Activated CD4-positive, alpha-beta T cell treated with anti-CD3 and anti-CD28 coated beads, Interleukin-10, Interleukin-2, amounts not matched to agents 100 ng/mL and 50 ng/mL, durations not matched to agents 16 hours and 8 hours (primary cell): ENCODE measurements at places on chromosomes 7 and 10.

DNA sequence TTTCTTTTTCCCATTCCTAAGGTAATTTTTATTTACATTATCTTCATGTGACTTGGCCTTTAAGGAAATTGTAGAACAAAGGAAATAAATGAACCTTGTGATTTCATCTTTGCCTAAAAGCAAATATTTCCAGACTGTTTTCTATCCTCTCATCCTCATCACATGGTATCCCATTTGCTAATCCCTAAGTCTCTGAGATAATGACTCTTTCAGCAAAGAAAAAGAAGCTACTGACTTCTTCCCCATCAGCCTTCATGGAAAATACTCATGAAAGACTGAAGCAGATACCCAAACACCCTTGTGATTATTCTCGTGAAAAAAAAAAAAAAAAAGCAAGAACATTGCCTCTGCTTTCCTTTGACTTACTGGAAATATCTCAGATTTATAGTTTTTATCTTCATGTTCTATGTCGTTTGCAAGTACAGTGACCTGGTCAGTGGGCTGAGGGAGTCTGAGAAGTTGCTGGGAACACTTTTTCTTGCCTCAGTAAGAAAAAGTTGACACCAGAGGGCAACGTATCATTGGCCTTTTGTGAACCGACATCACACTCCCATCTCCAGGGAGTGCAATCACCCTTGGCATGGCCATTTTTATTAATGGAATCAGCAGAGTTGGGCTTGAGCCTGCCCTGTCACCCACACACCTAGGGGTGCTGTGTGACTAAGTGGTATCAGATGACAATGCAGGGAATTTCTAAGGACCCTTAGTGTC, 246.0 kb upstream of the KMT2E start:
- no peak for DNase-seq

DNA sequence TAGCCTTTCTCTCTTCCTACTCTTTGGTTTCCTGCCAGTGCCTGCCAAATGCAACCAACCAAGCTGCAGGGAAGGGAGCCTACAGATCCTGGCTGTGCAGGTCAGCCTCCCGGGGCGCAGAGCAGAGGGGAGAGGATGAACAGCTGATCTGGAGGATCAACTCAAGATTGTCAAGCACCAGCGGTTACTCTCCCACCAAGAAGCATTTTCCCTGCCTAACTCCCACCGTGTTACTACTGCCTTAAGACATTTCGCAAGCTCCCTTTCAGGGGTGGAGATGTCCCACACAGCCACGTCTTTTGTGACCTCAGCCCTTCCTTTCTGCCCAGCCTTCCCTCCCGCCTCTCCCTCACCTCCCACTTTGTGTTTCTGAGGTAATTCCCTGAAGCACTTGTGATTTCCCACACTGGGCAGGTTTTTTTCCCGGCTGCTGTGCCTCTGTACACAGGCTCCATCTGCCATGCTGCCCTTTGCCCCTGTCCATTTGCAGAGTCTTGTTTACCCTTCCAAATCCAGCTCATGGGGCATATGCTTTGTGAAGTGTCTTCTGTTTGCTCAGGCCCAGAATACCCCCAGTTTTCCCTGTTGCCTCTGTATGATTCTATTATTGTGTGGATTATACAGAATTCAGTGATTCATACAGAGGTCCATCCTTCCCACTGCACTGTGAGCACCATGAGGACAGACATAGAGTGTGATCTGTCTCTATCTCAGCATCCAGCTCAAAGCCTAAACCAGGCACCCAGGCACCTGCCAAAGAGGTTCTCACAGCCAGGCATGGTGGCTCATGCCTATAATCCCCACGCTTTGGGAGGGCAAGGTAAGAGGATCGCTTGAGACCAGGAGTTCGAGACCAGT, 40.9 kb upstream of the PAPSS2 start:
- no peak for DNase-seq

- DNase-seq, result no peak
Measured at GRCh38 chr7:155759740-155760430, 52.4 kb downstream of the SHH start.

DNA sequence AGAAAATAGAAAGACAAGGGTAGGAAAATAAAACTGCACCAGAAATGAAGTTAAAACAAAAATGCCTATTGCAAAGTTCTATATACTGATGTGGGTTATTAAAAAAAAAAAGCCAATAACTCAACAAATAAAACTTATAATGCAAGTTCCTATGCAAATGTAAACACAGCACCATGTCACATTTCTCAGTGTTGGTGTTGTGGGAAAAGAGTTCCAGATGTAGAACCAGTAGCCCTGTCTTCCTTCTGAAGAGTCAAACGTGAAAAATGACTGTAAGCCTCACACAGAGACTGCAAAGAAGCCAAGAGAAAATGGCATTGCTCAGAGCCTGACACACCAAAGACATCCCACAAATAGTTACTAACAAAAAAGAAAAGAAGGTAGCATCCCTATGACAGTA, 10.1 kb downstream of the PON2 start:
- DNase-seq, result no peak

- DNase-seq, result no peak
Measured at GRCh38 chr7:129889133-129889844, 63.5 kb downstream of the UBE2H start.

DNA sequence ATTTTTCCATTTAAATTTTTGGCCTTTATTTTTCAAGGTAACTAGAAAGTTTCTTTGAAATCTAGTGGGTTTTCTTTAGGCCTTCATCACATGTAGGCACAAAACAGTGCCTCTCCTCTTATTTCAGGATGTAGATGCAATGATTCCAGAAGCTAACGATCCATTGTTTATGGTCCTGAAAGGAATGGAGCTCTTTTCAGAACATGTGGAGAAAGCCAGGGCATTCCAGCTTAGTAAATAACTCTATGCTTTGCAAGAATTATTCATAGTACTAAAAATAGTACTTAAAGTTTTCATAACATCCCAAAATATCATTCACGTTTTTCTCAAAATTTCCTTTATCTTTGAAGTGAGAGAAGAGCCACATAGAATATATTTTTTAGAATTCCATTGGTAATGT, 91.3 kb downstream of the DYNC1I1 start:
- no peak for DNase-seq

GRCh38 chr10:28304032-28304571, 1.2 kb upstream of the MPP7 start:
- DNase-seq, result no peak

DNA sequence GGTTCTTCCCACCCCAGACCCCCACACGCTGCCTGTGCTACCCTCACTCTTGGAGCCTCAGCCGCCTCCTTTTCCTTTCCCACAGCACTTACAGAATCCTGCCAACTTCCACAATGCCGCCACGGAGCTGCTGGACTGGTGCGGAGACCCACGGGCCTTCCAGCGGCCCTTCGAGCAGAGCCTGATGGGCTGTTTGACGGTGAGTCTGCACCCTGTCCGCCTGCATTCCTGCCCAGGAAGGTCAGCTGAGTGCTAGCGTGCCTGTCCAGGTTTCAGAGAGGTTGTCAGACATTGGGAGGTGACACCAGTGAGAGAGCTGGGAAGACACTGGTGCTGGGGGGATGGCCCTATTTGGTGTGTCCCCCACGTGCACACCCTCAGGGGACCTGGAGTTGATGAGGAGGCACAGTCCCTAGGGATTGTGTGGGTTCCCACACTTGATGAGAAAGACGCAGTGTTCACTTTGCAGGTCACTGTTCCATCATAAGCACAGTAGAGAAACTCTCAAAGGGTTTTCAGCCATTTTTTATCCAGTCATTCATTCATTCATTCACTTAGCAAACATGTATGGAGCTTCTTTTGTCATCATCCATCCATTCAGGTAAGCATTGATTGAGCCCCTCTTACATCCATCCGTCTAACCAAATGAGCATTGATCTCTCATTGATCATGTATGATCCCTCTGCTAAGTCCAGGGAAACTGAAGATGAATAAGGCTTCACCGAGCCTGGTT, 138.9 kb upstream of the PPIF start:
- DNase-seq, result no peak

GRCh38 chr10:66519616-66520015, 406.2 kb upstream of the LRRTM3 start:
- DNase-seq, result no peak

DNA sequence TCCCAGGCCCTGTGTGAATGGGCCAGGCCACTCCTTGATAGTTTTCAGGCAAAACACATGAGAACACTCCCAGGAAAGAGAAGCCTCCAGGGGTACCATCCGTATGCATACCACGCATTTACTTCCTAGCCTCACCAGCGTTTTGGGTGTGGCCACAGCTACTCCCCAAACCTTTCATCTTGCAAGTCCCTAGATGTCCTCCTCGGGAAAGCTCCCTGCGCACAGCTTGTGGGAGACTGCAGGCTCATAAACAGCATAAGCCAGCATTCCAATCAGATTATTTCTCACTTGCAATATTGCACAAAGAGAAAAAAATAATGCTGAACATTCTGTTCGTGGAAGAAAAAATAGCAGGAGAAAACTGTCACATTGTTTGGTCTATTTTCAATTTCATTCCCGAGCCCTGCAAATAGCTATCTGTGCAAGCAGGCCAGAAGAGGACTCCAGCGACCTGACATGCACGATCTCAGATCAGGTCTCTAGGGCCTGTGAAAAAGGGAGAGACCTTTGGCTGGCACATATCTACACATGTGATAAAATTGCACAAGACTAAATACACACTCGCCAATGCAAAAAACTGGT, 175.6 kb downstream of the PLXNA4 start:
- no peak for DNase-seq

DNA sequence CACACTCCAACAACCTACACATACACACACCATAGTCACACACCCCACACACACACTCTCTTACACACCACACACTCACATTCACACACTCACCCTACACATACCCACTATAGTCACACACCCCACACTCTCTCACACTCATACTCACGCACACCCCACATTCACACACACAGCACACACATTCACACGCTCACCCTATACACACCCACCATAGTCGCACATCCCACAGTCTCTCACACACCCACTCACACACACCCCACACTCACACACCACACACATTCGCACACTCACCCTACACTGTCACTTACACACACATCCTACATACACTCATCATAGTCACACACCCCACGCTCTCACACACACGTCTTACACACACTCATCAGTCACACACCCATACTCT, 85.6 kb downstream of the HECW1 start:
- no peak for DNase-seq

- DNase-seq, result no peak
Measured at GRCh38 chr10:100362570-100363496, 15.8 kb downstream of the SCD start.

DNA sequence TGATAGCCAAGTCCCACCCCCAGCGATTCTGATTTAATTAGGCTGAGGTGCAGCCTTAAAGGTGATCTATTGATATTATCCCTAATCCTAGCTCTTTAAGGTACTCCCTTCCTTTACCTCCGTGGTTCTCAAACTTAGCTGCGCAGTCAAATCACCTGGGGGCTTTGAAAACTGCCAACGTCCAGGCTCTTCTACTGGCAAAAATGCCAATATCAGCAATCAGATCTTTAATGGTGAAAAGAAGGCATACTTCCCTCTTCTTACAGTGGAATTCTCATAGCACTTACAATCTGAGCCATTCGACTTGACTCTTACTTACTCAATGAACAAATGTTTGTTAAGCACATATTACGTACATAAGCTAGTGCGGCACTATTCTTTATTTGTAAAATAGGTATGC, 704 bp upstream of the SLC35B4 start:
- no peak for DNase-seq

DNA sequence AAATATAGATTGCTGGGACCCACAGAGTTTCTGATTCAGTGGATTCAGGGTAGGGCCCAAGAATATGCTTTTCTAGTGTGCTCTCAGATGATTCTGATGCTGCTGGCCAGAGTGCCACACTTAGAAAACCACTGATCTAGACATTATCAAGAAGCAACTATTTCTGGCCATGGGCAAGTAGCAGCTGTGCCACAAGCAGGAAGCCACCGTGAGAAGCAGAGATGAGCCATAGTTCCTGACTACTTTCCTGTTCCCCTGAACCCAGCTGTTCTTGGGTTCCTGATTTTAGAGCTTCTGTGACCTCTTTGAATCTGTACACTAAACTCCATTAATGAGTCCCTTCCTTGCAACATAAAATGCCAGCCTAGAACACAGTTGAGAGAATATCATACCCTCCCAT, 38.1 kb upstream of the PIK3AP1 start:
- DNase-seq, result peak; percentile 4

- no peak for DNase-seq
Measured at GRCh38 chr10:124369986-124370385, 48.7 kb downstream of the OAT start.

- DNase-seq, result peak; percentile 25
Measured at GRCh38 chr7:17184805-17185689, 113.4 kb upstream of the AHR start.

GRCh38 chr10:42969147-42969546, 107.7 kb upstream of the RET start:
- no peak for DNase-seq

DNA sequence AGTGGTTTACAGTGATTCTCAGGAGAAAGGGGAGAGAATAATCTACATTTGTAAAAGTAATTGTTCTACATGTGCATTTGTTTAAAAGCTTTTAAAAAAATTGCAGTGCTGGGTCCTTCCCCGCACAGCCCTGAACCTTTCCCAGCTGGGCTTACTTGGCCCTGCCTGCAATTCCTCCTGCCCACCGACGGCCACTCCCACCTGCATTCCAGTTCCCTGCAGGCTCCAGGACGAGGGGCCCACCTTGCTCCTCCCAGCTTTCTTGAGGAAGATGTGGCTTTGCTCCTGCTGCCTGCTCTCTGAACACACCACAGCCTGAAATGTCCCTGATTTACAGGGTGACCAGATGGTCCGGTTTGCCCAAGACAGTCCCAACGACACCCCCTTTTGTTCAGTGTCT, 222.7 kb downstream of the PRPF18 start:
- no peak for DNase-seq

DNA sequence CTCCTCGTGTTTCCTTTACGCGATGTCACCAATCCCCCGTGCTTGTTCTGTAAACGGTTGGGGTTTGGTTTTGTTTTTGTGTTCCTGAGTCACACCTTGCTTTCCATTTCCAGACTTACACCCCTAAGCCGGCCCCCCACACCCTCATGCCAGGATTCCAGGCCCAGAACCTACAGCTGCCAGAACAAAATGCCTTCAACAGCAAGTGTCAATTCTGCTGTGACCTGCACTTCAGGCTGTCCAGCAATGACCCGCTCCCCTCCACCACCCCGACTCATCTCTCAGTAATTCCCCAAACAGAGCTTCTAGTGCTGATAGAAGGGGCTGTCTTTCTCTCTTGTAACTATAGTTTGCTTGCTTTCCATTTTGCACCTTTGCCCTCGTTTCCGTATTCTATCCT, 722.1 kb upstream of the CELF2 start:
- no peak for DNase-seq

- no peak for DNase-seq
Measured at GRCh38 chr10:82982110-82982608, 1107.2 kb downstream of the NRG3 start.

GRCh38 chr10:22369434-22370072, 24.3 kb downstream of the SPAG6 start:
- peak; percentile 62 for DNase-seq
